ENCODE measurements at places on chromosomes 2 and 18.

DNA sequence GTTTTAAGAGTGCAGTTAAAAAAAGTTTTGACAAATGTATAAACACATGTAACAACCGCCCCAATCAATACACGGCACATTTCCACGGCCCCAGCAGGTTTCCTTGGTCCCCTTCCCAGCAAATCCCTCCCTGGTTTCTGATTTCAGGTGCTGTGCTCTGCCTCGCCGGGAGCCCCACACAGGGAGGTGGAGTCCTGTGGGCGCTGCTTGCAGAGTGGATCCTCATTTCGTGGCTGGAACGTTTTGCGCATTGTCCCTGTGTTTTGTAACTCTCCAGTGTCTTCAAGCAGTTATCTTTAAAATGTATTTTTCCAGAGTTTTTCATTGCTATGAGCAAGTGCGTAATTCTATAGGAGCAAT lies 124.8 kb downstream of the GALR1 start:
- no peak for DNase-seq

DNA sequence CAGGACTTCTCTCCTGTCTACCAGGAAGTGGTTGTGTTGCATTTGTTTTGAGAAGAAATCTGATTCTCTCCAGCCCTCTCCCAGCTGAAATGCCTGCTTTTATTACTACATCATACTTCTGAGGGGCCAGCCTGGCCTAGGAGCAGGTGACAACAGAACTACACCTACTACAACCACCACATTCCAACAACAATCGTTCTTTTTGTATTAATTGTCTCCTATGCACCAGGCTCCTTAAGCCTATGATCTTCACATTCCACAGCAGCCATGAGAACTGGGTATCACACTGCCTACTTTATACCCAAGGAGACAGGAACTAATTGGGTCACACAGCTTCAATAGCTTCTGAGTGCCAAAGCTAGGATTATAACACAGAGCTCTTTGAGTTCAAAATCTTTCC lies 167.7 kb downstream of the TDRD15 start:
- no peak for DNase-seq

DNA sequence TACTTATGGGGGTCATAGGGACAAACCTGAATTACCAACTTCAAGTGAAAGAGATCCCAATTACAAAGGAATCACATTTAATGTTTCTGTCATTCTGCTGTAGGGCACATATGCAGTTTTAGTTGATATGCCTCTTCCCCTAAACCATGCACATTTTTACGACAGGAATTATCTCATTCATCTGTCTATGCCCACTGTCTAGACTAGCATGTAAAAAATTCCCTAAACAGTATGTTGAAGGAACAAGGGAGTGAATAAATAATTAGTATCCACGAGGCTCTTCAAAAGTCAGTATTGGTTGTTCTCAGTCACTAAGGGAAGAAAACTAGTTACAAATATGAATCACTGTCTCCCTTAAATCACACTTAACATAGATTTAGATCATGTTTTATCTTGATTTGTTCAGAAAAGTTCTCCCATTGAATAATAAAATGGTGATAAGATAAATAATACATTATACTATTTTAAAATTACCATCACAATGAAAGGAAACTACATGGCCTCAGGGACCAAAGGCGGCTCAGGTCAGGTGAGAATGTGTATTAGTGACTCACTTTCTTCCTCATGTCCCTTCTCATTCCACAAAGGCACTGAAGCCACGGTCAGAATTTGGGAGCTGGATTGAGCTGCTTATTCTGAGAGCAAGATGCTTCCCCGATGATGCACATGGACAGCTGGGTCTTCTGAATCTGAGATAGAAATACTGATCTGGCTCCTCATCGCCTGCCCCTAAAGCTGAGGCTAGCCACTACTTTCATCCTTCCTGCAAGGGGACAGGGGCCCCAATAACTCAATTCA lies 29.1 kb downstream of the DYM start:
- DNase-seq: no peak

GRCh38 chr18:36308711-36309435 lies 11.4 kb downstream of the FHOD3 start:
- no peak for DNase-seq

GRCh38 chr2:201298462-201299052 lies 38.2 kb downstream of the CASP8 start:
- DNase-seq: no peak

GRCh38 chr2:126658905-126659561 lies 3.1 kb downstream of the GYPC start:
- peak; percentile 65 for DNase-seq

DNA sequence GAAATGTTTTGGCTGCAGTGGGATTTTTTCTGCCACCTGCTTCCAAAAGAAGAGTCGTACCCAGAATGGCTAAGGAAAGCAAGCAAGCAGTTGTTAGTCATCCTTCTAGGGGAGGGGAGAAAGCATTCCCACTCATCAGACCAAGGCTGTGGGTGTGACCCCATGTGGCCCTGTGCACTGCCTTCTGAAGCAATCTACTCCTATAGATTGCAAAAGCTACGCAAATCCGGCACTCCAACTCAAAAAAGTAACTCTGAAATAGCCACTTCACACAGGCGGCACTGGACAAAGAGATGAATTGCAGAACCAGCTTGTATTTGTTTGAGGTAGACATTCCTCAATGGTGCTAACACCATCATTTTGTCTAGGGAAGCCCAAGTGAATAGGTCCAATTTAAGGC lies 44.3 kb downstream of the ST3GAL5 start:
- peak; percentile 82 for DNase-seq

GRCh38 chr2:179226203-179226960 lies 38.2 kb downstream of the SESTD1 start:
- no peak for DNase-seq

DNA sequence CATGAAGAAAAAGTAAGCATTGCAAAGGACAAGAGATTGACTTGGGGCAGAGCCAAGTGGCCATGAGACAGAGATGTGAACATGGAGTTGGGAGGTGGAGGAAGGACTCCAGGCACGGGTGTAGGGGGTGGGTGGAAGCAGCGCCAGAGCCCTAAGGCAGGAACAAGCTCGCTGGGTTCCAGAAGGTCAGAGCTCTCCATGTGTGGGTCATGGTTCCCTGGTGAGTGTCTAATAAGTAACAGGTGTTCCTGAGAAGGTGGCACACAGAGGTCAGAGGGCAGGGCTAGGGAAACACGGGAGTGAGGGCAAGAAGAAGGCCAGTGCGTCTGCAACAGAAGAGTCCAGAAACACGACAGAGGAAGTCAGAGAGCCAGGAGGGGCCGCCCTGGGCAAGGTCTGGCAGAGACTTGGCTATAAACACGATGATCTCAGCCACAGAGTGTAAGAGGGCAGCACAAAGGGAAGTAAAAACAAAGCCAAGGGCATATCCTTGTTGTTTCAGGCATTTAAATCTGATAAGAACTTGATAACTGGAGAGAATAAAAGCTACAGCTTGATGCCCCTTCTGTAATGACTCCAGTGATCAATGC lies 260.8 kb downstream of the TGIF1 start:
- DNase-seq: peak; percentile 76

DNA sequence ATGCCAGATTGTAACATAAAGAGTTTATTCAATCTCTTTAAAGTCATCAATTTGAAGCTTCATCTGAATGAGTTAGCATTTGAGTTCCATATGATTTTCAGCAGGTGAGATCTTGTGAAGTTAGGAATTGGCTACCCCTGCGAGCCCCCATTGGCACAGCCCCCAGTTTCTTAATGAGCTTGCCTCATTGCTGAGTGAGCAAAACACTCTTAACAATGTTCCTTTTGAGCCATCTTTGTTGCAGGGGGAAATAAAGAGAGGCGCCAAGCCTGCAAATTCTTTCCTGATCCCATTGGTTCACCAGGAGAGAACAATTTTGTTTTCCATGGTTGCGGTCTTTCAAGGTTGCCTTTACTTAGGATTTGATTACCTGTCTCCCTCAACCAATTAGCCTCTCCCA lies 18.7 kb downstream of the DPP10 start:
- DNase-seq: no peak

- DNase-seq: no peak
Observed at GRCh38 chr2:64586054-64586453, 61.9 kb downstream of the AFTPH start.

DNA sequence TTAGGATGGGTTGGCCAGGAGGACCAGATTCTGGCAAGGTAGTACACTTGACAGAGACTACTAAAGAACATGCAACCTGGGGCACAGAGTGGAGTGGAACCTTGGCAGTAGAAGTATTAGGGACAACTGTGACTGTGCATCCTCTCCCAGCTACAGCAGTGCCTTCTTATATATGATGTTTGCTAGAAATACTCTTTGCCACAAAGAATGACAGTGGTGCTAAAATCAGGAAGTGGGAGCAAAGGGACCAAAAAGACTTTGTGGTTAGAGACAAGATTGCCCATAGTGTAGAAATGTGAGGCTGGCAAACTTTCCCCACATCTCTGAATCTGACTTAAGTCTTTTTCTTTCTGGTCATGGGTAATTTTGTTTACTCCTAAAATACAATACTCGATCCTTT lies 9.4 kb upstream of the SLC38A11 start:
- peak; percentile 37 for DNase-seq

- no peak for DNase-seq
Observed at GRCh38 chr2:235634435-235635158, 140.8 kb downstream of the AGAP1 start.

- DNase-seq: no peak
Observed at GRCh38 chr2:1309507-1309906, 103.8 kb upstream of the TPO start.
